ENCODE measurements at places on chromosomes 4 and X. TPM values are rescaled to one million over a fixed set of nuclear protein-coding genes. Genes with fewer than 3 reads are reported as not detected.
A peak's percentile ranks its signal among the peaks of the same experiment; 100 is the strongest.

Gene HS6ST2
- not detected for total RNA-seq

Gene PCDH7
- 1.2 TPM for total RNA-seq

Gene RNF128
- not detected for total RNA-seq

Gene ENAM
- not detected for total RNA-seq

Gene NAP1L5
- total RNA-seq = 1.5 TPM

Gene STS
- total RNA-seq = 2.4 TPM

Gene IL2
- total RNA-seq = not detected

Gene EMD
- total RNA-seq = 42.3 TPM

Gene PDE6B
- total RNA-seq = not detected

Gene MAGEA8
- total RNA-seq = not detected

Gene PDCL2
- total RNA-seq = not detected

Gene PDZD4
- 0.09 TPM for total RNA-seq

Gene FRMD7
- not detected for total RNA-seq

Gene DUSP21
- not detected for total RNA-seq

DNA sequence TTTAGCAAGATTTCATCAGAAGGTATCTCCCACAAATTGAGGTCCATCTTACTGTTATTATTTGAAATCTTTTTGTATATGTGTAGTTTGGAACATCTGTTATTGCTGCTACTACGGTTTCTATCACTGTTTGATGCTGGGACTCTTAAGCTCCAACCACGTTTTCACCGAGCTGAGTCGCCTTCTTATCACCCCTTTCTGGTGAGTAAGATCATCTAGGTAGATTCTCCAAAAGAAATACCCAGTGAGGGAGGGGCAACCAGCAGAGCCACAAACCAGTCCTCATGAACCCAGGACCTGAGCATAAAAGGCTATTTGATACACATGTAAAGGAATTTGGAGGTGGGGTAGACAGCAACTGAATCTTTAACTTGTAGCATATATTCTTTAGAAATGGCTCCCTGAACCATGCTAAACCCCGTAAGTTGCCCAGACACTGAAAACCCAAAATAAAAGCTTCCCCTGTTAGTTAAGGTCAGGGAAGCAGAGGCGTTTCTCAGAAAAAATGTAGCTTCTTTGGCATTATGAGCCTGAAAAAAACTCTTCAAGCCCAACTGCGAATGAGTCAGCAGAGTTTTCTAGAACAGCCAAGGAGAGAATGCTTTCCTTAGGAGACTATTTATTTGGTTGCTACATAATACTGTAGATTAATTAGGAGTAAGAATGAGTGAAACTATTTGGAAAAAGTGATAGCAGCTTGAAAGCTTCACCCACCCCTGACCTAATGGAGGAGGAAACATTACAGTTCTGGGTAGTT is 53.8 kb upstream of the ATXN3L start:
- no peak for DNase-seq
- H3K4me3 ChIP-seq = no peak overlapping the region
- H3K27ac ChIP-seq = no peak overlapping the region
- H3K4me1 ChIP-seq = peaks cover 27% of the 10 kb centered on the region
- H3K27me3 ChIP-seq = no peaks in the 10 kb centered on the region

GRCh38 chr4:82501154-82501442 is 60.7 kb downstream of the TMEM150C start:
- H3K4me3 ChIP-seq = no peak overlapping the region
- no peak overlapping the region for H3K27ac ChIP-seq
- no peaks in the 10 kb centered on the region for H3K36me3 ChIP-seq
- H3K4me1 ChIP-seq = no peaks in the 10 kb centered on the region
- no peak for DNase-seq

DNA sequence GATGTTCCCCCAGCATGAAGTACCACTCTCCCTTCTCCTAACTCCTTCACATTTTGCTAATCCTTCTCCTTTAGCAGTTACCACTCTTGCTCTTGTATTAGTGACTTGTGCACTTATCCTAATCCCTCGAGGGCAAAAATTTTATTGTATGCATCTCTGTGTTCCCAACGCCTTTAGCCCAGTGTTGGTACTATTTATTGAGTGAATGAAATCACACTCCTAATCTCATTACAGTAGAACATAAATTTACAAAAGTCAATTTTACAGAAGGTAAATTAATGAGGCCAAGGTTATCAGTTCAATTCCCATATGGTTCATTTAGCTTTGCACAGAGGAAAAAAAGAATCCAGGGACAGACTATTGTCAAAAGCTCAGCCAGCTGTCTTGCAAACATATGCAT is 178.4 kb downstream of the NR3C2 start:
- no peaks in the 10 kb centered on the region for H3K27me3 ChIP-seq
- no peak for DNase-seq
- H3K27ac ChIP-seq = no peak overlapping the region
- no peaks in the 10 kb centered on the region for H3K4me1 ChIP-seq
- no peaks in the 10 kb centered on the region for H3K36me3 ChIP-seq

GRCh38 chr4:139416073-139416673 is 37.7 kb upstream of the RAB33B start:
- H3K36me3 ChIP-seq = no peaks in the 10 kb centered on the region
- no peaks in the 10 kb centered on the region for H3K4me1 ChIP-seq
- H3K4me3 ChIP-seq = no peak overlapping the region

DNA sequence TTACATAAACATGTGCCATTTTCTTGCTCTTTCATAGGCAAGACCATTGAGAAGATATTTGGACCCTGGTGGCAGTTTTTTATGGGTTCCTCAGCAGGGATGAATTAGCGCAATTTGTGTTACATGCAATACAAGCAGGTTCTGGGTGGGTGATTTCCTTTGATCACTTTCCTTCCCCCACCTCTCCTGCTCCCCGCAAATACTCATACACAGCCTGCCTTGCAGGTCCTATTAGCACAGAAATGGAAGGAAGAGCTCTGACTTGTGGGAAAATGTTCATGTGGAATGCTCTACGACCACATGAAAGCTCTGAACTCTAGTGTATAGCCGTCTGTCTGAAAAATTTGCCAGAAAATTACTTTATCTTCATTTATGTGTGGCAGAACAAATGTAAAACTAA is 361.0 kb upstream of the FAT1 start:
- H3K4me3 ChIP-seq = no peak overlapping the region
- H3K27ac ChIP-seq = no peak overlapping the region
- H3K27me3 ChIP-seq = no peaks in the 10 kb centered on the region
- no peak for DNase-seq
- no peaks in the 10 kb centered on the region for H3K4me1 ChIP-seq
- no peaks in the 10 kb centered on the region for H3K36me3 ChIP-seq

- DNase-seq = peak; percentile 54
- H3K27ac ChIP-seq = no peak overlapping the region
- no peak overlapping the region for H3K4me3 ChIP-seq
- H3K4me1 ChIP-seq = peaks cover 10% of the 10 kb centered on the region
- H3K36me3 ChIP-seq = no peaks in the 10 kb centered on the region
Observed at GRCh38 chr4:150209140-150209829, 131.0 kb downstream of the DCLK2 start.

DNA sequence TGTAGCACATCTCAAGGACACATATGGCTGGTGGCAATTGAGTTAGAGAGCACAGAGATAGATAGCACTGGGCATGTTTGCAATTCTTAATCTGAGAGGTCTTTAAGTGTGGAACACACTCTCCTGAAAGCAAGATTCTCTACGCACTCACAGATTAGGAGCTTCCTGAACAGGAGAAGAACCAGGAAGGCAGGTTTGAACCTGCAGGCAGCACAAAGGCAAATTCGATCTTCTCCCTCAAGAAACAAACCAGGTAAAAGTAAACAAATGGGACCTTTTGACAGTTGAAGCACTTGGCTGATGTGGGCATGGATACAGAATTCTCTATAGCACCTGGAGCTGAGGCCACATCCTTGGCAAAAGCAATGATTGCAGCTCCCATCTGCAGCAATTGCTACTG is 24.3 kb downstream of the HS3ST1 start:
- H3K4me3 ChIP-seq = no peak overlapping the region
- H3K36me3 ChIP-seq = no peaks in the 10 kb centered on the region
- no peaks in the 10 kb centered on the region for H3K27me3 ChIP-seq

DNA sequence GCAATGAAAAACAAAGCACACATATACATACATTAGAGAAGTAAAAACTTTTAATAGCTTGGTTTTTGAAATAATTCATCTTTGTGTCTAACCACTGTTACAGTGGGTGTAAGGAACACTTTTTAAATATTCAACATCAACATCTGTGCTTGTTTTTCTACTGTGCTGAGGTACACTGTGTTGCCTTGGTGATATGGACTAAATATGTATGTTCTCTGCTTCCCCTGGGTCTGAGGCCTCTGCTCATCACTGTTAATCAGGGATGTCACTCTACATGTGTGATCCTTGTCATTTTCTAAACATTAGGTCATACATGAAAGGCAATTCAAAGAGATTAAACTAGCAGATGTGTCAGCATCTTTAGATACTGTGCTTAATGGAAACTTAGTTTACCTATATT is 10.9 kb downstream of the MCTS1 start:
- H3K36me3 ChIP-seq = peaks cover 25% of the 10 kb centered on the region
- H3K27ac ChIP-seq = no peak overlapping the region
- H3K4me1 ChIP-seq = no peaks in the 10 kb centered on the region
- no peaks in the 10 kb centered on the region for H3K27me3 ChIP-seq

DNA sequence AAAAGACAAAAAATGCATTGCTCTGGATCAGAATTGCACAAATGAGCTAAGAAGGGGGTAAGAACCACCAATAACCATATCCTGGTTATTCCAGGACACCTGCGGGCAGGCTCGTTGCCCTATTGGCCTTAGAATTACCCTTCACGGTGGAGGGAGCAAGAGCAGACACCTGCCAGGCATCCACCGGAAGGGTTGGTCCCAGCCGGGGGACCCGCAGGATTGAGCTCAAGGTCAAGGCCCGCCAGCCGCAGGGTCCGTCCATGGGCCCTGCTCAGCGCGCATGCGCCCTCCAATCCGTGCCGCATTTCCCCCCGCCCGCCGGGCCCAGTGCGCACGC is 575 bp downstream of the SLC25A6 start:
- peak overlapping the region; percentile 89 for H3K27ac ChIP-seq
- H3K27me3 ChIP-seq = no peaks in the 10 kb centered on the region
- DNase-seq = no peak
- H3K4me1 ChIP-seq = peaks cover 12% of the 10 kb centered on the region

- H3K27me3 ChIP-seq = no peaks in the 10 kb centered on the region
- no peaks in the 10 kb centered on the region for H3K36me3 ChIP-seq
- H3K4me1 ChIP-seq = peaks cover 21% of the 10 kb centered on the region
- H3K27ac ChIP-seq = no peak overlapping the region
- no peak overlapping the region for H3K4me3 ChIP-seq
Observed at GRCh38 chrX:109350551-109350950, 131.3 kb downstream of the GUCY2F start.

DNA sequence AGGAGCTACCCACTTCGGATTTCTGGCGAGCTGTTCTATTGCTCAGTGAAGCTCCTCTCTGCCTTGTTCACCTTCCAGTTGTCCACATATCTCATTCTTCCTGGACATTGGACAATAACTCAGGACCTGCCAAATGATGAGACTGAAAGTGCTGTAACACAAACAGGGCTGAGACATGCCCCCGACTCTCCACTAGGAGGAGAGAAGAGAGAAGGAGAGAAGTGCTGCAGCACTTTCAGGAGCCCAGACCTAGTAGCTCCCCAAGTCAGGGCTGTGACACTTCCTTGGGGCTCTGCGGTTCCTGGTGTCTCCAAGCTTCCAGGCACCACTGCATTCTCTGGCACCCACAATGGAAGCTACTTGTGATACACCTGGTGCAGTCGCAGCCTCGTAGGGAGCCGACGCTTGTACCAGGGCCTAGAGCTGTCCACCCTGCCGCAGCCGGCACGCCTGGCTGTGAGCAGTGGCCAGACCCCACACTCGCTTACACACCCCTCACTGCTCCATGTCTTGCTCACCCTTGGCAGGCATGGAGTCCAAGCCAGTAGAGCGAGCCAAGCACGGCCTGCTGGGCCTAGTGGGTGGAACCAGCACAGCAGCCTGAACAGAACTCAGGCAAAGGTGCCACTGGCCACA is 234.9 kb downstream of the TECRL start:
- H3K27ac ChIP-seq = no peak overlapping the region
- H3K4me3 ChIP-seq = no peak overlapping the region
- no peaks in the 10 kb centered on the region for H3K27me3 ChIP-seq
- no peak for DNase-seq
- H3K36me3 ChIP-seq = no peaks in the 10 kb centered on the region
- no peaks in the 10 kb centered on the region for H3K4me1 ChIP-seq

DNA sequence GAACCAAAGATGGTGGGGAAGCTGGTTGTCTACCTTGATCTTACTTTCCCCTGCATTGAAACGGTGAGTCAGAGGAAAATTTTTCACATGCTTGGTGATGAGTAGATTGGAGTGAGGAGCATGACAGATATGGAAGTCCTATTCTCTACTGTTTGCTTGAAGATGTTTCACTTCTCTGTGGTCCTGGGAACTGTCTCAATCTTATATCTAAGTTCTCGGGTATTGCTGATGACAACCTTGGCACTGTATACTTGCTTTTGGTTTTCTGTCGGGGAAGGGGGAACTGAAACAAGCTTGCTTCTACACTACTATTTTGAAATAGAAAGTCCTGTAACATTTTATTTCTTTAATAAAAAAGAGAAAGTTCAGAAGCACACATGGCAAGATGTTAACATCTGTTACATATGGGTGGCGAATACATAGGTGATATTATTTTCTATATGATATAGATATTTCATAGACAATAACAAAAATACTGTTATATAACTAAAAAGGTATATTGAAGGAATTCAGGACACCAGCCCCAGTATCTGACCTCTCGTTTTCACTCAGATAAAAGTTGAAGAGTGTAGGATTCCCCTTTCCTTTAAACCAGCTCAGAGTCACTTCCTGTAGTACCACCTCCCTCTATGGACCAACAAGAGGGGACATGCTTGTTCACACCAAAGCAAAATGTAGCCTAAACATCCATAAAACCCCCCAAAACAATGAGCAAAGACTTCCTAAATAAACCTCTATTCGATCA is 88.8 kb downstream of the FMR1NB start:
- no peaks in the 10 kb centered on the region for H3K4me1 ChIP-seq
- DNase-seq = no peak
- H3K27ac ChIP-seq = no peak overlapping the region
- H3K36me3 ChIP-seq = no peaks in the 10 kb centered on the region
- no peak overlapping the region for H3K4me3 ChIP-seq
- no peaks in the 10 kb centered on the region for H3K27me3 ChIP-seq

GRCh38 chr4:80094191-80094590 is 21.2 kb upstream of the ANTXR2 start:
- H3K27me3 ChIP-seq = no peaks in the 10 kb centered on the region
- peaks cover 6% of the 10 kb centered on the region for H3K4me1 ChIP-seq
- DNase-seq = no peak
- H3K27ac ChIP-seq = no peak overlapping the region

DNA sequence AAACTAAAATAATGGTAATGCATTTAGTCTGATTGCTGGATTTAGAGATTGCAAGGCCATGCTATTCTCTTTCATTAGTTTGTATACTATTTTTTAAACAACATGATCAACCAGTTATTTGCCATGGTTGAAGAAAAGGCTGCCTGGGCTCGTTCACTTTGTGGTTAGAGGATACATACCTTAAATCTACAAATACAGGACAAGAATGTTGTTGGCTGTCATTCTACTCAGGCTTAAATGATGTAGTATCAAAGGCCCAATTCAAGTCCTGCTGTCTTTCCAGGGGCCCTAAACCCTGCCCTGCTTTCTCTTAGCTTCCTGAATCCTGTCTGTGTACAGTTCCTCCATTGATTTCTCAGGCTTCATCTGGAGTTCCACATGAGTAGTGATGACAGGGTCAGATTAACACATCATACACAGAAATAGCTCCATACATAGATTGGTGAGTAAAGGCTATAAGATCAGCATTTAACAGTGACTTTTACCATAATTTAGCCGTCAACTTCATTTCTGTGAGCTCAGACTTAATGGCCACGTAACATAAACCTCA is 114.9 kb upstream of the GPRIN3 start:
- no peaks in the 10 kb centered on the region for H3K36me3 ChIP-seq
- no peak overlapping the region for H3K27ac ChIP-seq
- no peak for DNase-seq
- no peak overlapping the region for H3K4me3 ChIP-seq
- no peaks in the 10 kb centered on the region for H3K27me3 ChIP-seq

All from SJSA1 (cell line).